Myocyte (in vitro differentiated cells): ENCODE measurements at places on chromosomes 3 and 15. TPM values are rescaled to one million over a fixed set of nuclear protein-coding genes. Genes with fewer than 3 reads are reported as not detected.

DNA sequence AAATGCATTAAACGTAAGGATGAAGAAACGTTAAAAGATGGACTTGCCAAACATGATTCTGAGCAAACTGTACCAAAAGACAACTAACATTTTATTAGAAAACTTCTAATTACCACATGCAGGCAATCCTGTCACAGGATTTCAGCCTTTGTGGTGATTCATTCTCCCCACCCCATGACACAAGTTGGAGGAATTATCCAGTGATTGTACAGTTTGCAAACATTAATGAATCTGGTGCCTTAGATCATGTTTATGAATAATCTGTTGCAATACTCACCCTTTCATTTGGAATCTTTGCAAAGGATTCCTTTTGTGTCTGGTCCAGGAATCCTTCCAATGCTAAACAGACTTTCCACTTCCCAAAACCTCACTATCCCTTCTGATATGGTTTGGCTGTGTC is 23.3 kb upstream of the ERC2 start:
- DNase-seq: no peak

Gene P4HTM
- total RNA-seq: 32.8 and 35.9 TPM in 2 replicates

- no peak for DNase-seq
These were observed 727.1 kb upstream of the NAALADL2 start for GRCh38 chr3:174132006-174132405.

DNA sequence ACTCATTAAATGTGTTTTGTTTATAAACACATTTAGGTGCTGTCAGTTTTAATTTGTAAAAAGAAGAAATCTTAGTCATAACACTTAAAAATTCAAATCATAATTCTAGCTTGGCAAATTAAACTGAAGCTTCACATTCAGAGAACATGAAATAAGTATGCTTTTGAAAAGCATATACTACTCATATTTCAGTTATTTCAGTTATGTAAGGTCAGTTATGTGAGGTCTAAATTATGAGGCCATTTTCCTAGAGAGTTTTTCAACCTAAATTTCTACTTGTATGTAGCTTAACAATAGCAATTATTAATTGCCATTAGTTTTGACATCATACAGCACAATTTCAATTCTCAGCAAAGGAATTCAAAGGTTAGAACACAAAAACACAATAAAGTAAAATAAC is 465.0 kb downstream of the PLOD2 start:
- DNase-seq: no peak

DNA sequence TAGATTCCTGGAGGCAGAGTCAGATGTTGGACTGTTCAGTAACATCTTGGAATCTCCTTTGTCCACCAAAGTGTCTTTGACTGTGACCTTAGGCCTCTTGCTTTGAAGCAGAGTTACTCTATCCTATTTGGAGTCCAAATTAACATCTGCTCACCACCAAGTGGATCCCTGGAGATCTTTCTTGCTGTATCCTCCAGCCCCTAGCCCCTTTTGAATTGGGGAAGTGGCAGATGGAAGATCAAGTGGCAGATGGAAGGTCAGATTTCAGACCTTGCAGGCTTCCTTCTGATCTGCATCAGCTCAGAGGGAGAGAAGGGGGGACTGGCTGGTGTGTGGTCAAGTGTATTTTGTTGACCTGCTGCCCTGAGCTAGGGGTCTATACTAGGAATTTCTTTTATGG is 125.0 kb upstream of the ROPN1 start:
- no peak for DNase-seq

- no peak for DNase-seq
These were observed 461.0 kb downstream of the GBE1 start for GRCh38 chr3:81300324-81300927.

Gene BFSP2
- not detected in 2 replicates for total RNA-seq

DNA sequence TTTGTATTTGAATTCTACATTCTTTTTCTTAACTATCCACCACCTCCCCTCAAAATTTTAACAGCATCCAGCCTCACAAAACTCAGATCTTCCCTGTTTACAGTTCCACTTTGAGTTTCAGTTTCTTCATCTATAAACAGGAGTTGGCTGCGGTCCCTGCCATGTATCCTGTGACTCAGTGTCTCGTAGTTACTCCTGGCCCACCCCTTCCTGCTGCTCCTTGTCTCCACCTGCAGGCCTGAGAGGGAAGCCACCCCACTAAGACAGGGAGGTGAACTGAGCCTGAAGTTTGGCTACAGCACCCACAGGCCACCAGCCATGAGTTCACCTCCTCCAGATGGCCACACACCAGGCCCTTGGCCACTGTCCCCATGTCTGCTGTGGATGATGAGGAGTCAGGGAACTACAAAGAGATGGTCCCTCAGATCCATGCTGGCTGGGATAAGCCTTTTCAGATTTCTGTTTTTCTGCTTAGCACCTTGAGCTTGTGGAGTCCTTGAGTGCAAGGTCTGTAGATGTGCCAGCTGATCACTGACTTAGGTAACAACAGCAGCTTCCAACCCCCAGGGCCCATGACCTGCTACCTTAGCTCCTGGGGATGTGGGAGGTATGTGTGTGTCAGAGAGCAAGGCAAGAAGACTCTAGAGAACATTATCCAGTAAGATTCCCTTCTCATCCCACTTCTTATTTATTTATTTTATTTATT is 37.5 kb downstream of the CD86 start:
- DNase-seq: no peak

Gene GPR160
- total RNA-seq: 0.31 and 1.1 TPM in 2 replicates

Gene HAUS2
- 18.0 and 18.7 TPM in 2 replicates for total RNA-seq

- peak; percentile 65 for DNase-seq
These were observed 53.6 kb downstream of the ABHD2 start for GRCh38 chr15:89141885-89142284.

Gene LSM3
- total RNA-seq: 11.4 and 13.3 TPM in 2 replicates

GRCh38 chr15:66484539-66485112 is 12.9 kb downstream of the SNAPC5 start:
- DNase-seq: peak; percentile 83

Gene CPA3
- total RNA-seq: 1.3 and 1.6 TPM in 2 replicates

Gene MDFIC2
- total RNA-seq: not detected in 2 replicates

DNA sequence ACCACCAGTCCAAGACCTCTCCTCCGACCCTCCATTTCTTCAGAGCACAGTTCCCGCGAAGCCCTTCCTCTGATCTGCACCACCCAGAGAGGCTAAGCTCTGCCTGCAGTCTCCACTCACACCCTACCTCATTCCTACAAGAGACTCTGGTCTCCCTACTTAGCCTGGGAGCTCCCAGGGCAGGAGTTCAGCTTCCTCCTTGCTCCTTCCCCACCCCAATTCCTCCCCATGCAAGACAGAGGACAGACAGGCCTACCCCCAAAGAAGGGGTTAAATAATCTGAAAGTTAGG is 12.6 kb upstream of the VIPR1 start:
- no peak for DNase-seq

DNA sequence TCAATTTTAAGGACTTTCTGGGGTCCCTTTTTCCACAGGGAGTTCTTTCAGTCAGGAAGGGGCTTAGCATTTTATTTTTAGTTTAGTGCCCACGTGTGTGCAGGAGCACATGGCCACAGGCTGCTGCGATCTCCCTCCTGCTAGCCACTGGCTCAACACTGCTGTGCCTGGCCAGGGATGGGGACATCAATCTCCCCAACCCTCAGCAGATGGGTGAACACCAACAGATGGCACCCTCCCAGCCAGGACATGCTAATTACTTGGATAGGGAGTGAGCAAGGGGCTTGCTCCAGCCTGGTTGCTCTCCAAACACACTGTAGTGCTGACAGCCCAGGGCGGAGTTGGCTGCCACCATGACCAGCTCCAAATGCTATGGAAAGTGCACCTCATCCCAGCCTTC is 7.4 kb upstream of the RIOX2 start:
- DNase-seq: peak; percentile 55

GRCh38 chr15:59315914-59316451 is 56.7 kb downstream of the MYO1E start:
- peak; percentile 94 for DNase-seq

DNA sequence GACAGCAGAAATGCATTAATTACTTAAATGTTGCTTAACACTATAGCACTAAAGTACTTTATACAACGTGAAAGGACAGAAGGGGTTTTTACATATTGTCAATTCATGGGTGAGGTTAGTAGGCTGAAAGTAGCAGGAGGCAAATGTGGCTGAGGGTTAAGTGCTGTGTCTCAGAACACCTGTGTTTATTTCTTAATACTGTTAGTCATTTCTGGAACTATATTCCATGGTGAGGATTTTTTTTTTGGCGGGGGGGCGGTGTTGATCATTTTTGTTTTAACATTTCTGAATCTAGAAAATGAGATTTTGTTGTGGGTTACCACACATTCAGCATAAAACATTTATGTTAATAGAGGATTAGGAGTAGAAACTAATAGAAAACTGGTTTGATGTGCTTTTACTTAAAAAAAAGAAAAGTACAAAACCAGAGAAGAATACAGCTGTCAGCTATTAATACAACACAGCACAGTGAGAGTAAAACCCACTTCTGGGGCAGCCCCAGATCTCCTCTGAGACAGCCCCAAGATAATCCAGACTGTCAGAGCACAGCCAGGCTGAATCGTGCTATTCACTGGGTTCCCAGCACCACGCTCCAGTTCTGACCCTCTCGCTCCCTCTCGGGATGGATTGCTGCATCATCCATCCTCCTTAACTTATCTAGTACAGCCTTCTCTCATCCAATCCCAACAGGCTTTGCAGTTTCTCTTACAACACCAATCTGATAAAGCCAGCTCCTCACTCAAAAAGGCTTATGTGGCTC is 307.7 kb downstream of the TUSC7 start:
- no peak for DNase-seq

- DNase-seq: no peak
These were observed 1.1 kb downstream of the TM6SF1 start for GRCh38 chr15:83108266-83109219.

GRCh38 chr3:50256978-50257890 is 11.7 kb upstream of the SEMA3B start:
- DNase-seq: no peak

DNA sequence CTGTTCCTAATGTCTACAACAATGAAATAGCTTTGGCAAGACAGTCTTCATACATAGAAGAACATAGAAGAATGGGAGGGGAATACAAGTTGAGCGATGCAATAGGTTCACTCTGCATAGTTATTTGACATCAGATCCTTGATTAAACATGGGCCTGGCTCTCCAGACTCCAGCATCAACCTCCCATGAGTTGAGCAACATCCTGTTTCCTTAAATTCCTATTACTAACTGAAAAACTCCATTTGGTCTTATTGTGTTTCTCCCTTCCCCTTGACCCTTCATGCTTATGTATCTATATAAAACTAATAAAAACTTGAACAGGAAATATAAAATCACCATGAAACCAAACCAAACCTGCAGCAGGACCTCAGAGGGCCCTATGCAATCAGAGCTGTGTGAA is 304.5 kb upstream of the SATB1 start:
- no peak for DNase-seq

Gene C3orf49
- total RNA-seq: not detected in 2 replicates

DNA sequence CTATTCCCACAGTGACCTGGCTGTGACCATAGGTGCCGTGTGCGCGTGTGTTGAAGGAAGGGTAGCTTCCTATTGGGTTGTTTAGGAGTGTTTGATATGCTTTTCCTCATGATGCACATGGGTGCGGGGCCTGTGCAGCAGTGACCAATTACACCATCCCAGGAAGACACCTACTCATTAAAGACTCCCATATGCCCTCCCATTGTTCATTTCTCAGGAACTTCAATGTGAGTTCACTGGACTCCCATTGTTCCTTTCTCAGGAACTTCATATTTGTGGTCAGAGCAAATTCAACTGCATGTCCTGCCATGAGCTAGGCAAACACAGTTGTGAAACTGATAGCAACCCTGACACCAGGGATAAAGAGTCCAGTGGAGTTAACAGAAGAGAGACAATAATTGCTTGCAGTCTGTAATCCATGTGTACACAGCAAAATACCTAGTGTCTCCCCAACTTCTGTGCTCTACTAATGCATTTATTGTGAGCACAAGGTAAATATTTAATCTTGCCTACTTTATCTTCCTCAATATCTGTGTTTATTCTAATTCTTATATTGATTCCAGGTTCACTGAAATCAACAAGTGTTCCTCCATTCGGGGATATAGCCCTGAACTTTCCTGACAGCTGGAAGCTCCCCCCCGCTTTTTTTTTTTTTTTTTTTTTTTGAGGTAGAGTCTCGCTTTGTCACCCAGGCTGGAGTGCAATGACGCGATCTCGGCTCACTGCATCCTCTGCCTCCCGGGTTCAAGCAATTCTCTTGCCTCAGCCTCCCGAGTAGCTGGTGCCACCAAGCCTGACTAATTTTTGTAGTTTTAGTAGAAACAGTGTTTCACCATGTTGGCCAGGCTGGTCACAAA is 57.5 kb upstream of the GCNT3 start:
- DNase-seq: peak; percentile 62

DNA sequence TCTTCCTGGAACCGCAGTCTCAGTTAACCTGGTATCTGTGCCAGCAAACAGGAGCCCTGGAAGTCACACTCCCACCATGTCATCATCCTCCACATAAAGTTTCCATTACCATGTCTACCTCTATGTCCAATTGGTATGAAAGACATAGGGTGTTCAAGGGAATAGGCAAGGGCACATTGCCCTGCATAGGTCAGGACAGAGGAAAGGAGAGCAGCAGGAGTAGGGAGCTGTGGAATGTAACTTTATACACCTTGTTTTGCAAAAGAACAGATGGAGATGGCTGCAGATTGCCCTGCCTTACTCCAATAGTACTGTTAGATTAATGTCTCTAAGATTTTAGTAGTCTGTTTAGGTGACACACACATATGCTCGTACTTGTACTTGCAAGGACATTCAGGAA is 1056.4 kb downstream of the NTRK3 start:
- no peak for DNase-seq

DNA sequence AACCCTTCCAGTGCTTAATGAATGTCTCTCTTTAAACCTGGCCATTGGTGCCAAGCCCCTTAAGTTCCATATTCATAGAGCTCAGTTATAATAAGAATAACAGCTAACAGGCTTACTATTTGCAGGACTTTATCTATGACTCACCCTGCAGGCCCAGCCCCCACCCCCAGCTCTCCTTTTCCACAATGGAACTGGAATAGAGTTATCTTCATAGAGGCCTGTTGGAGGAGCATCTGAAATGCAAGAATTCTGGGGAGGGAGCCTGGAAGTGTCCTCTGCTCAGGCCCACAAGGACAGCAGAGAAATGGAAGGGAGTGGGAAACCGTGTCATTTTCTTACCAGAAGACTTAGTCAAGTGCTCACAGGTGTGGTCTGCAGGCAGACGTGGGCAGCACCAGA is 52.8 kb downstream of the SEMA5B start:
- DNase-seq: peak; percentile 77

Gene CRYBG3
- total RNA-seq: 8.8 and 13.5 TPM in 2 replicates

Gene SEMA4B
- 1.8 and 3.5 TPM in 2 replicates for total RNA-seq

Gene FBXW12
- 0.21 TPM in 1 of 2 replicates, not detected in the other for total RNA-seq

DNA sequence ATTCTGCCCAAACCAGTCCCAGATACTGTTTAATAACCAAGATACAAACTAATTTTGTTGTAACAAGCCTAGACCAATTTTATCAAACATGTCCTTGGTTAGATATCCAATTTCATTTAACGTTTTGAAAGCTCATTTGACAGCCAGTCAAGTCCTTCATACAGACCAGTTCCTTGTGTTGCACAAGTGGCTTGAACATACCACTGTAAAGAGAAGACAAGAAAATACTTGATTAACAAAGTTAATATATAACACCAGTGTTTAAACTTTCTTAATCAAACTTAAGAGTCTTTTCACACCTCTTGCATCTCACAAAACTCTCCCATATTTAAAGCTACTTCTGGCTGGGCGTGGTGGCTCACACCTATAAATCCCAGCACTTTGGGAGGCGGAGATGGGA is 16.0 kb downstream of the PDE12 start:
- DNase-seq: no peak

GRCh38 chr15:40845036-40845435 is 1.2 kb downstream of the SPINT1 start:
- no peak for DNase-seq

Gene MYLK
- total RNA-seq: 28.3 and 46.2 TPM in 2 replicates

- no peak for DNase-seq
These were observed 33.9 kb downstream of the SMAD6 start for GRCh38 chr15:66735909-66736305.

Gene FAM227B
- total RNA-seq: 19.9 and 35.6 TPM in 2 replicates
